ENCODE measurements at places on chromosomes 5 and 9.
A peak's percentile ranks its signal among the peaks of the same experiment; 100 is the strongest.

GRCh38 chr5:108059334-108059733 is 322.6 kb downstream of the FBXL17 start:
- no peak for DNase-seq

DNA sequence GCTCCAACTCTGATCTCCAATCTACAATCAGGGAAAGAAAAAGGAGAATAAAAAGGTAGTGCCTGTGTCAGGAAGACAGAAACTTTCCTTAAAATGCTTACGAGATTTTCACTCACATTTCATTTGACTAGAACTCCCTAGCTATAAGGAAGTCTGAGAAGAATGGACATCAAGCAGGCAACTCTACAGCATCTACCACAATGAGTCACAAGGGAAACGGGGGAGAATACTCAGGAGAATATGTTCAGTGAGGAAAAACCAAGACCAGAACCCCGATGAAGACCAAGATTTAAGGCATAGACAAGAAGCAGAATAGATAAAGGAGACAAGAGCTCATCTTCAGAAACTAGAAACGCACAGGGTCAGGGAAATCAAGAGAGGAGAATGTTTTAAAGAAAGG is 9.0 kb upstream of the SETD9 start:
- DNase-seq, result no peak

GRCh38 chr9:108412755-108413154 is 443.0 kb downstream of the ACTL7B start:
- no peak for DNase-seq

DNA sequence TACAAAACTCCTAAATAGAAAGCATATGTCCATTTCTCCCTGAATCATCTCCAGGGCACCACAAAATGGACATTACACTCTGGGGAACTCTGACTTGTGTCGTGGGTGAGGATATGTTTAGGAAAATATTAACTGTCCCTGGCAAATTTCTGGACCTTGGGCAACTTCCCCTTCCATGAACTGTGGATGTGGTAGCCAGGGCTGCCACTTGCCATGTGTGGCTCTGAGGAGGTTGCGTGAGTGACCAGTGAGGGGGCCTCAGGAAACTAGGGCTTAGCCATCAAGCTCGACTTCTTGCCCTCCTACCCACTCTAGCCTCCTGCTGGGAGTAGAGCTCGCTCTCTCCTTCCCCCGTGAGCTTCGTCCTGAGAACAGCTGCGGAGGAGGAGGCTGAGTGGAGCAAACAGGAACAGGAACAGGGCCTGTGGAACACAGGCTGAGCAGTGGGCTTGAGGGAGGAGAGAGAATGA is 13.8 kb upstream of the STC2 start:
- no peak for DNase-seq

DNA sequence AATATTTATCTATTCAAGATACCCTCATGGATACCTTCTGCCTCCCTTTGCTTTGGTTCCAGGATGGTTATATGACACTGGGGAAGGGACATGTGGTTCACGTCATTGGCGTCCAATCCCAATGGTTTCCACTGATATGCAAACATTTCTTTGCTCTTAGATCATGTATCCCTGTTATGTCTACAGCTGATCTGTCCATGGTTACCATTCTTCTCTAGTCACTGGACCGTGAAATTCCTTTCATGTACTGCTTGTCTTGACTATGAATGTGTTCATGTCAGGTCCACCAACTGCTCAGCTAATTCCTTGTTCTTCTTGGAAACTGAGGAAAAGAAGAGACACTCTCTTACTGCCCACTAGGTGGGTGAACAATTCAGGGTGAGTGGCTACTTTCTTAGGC is 391.1 kb upstream of the ZNF608 start:
- no peak for DNase-seq

DNA sequence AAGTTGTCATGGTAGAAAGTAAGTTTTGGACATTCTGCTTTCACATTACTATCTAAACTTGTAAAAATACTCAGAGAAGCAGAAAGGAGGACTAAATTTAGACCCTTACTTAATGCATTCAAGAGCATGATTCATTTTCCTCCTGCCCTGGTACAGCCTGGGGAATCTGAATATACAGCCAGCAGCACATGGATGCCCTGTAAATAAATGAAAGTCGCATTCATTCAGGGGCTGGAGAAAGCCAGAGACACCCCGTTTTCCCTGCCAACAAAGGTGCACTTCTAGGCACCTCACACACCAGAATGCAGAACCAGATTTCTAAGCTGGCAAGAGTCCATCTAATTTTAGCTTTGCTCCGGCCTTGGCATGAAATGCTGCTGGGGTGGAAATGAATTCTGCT is 172.7 kb upstream of the KLF9 start:
- no peak for DNase-seq

GRCh38 chr5:148201151-148201550 is 1.7 kb upstream of the SPINK6 start:
- DNase-seq, result no peak

DNA sequence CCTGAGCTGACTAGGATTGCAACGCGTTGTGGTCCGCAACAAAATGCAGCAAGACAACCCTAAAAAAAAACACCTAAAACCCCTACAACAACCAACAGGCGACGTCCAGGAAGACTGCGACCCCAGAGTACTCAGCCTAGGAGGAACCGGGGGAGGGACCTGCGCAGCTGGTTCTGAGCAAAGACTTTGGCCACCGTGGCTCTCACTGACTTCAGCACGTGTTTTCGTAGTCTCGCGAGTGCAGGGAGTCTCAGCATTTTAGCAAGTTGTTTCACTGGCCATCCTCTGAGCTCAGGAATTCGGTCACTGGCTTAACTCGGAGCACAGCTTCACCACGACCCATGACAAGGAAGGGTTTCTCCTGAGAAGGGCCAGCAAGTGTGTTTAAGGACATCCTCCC is 8.6 kb upstream of the ZDHHC11 start:
- DNase-seq, result no peak

GRCh38 chr5:125484272-125484741 is 737.9 kb upstream of the ZNF608 start:
- no peak for DNase-seq

- no peak for DNase-seq
Observed at GRCh38 chr5:14842117-14842516, 29.5 kb downstream of the ANKH start.

GRCh38 chr9:76150013-76150412 is 244.2 kb downstream of the RFK start:
- no peak for DNase-seq

GRCh38 chr9:92324431-92324830 is 719 bp downstream of the NOL8 start:
- no peak for DNase-seq

DNA sequence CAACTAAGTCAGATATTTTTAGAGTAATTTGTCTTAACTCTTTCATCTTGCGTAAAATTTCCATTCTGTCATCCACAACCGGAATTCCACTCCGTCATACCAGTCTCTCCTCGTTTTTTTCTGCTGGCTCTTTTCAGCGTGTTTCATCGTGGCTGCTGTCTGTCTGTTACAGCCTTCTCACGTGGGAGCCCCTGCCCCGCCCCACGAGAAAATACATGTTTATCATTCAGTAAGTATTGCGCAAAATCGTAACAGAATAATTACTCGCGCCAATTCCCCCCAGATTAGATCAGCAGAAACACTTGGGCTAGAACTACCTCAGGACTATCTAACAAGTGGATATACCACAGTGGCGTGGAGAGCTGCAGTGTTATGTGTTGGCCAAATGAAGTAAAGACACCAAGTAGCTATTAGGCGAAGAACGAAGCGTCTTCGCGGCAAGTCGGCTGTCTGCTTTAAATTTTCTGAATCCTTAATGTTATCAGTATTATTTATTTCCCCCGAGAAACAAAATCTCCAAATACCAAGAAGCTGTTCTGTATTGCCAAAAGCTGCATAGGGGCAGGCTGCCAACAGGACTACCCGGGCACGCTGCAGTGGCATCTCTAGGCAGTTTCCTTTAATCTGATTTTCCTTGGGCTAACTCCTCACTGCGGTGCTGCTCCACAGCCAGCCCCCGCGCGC is 566 bp upstream of the FOCAD start:
- peak; percentile 43 for DNase-seq

DNA sequence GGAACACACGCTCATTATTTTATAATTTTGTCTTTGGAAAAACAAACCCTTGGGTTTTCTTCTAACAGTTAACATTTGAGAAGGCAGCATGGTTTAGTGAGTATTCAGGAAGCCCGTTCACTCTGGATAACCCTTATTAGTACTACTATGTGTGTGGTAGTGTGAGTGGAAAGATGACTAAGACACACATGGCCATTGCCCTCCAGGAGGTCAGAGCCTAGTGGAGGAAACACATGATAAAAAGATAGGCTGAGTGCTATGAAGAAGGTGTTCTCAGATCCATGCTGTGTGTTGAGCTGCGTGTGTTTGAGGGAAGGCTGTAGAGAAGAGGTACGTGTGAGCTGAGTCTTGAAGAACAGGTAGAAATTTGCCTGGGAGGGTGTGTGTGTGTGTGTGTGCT is 8.4 kb downstream of the C5orf47 start:
- DNase-seq, result no peak

GRCh38 chr9:87059772-87060171 is 112.5 kb upstream of the GAS1 start:
- no peak for DNase-seq

DNA sequence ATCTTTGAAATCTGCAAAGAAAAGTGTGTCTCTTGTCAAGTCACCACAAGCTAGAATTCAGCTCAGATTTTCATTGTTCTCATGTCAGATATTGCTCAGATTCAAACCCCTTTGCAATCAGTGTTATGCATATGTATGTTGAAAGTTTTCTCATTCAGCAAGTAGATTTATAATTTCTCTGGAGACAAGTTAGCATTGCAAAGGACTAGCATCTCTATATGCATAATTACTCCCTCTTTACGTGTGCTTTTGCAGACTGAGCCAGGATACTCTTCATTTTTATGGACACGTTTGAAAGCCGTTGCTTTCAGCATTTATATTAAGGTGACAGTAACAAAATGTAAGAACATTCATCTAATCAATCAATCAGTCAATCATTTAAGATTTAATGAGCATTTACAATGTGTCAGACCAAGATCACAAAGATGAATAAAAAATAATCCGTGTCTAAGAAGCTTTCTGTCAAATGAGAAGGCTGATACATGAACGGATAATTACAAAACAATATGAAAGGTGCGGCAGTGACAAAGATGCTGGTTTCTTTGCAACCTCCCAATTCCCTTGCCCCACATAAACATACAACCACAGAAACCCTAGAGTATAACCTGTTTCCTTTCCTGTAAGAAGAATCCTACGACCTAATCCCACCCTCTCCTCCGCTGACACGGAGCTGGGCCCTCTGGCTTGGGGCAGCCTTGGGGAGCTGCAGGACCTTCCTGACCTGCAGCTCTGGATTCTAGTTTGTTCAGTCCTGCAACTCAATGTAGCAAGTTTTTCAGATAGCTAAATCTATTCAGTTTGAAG is 14.9 kb downstream of the CFAP95 start:
- DNase-seq, result no peak

- DNase-seq, result no peak
Observed at GRCh38 chr5:135391869-135392255, 7.2 kb downstream of the MACROH2A1 start.

DNA sequence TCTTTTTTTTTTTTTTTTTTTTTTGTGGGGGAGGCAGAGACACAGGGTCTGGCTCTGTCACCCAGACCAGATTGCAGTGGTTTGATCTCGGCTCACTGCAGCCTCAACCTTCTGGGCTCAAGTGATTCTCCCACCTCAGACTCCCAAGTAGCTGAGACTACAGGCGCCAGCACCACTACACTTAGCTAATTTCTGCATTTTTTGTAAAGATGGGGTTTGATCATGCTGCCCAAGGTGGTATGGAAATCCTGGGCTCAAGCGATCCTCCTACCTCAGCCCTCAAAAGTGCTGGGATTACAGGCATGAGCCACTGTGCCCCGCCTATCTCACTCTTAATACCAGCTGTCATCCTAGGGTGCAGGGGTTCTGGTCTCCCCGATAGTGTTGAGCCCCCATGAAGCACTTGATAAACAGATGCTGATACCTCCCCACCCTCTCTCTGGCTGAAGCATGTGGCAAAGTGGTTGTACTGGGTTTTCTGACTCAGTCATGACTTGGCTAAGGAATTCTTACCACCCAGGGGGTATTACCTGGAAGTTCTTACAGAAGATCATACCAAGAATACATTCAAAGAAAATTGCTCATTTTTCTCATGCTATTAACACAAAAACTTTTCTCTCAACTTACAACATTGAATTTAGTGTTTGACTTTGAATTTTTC is 110.2 kb upstream of the DAPK1 start:
- no peak for DNase-seq

- DNase-seq, result no peak
Observed at GRCh38 chr9:81753436-81753835, 64.1 kb upstream of the TLE1 start.

GRCh38 chr5:65121880-65122436 is 353.2 kb downstream of the CWC27 start:
- DNase-seq, result no peak

GRCh38 chr5:131976414-131977211 is 31.1 kb upstream of the MEIKIN start:
- no peak for DNase-seq

DNA sequence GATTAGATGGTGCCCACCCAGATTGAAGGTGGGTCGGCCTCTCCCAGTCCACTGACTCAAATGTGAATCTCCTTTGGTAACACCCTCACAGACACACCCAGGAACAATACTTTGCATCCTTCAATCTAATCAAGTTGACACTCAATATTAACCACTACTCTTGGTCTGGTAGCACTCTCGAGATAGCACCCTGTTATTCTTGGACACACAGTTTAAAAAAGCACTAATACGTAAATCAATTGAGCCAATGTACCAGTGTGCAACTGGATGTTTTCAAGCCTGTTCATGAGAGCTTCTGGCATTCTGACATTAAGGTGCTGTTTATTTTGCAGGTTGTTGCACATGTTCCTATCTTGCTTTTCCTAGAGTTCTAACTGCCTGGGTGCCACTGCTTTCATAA is 35.3 kb downstream of the MARCHF3 start:
- no peak for DNase-seq

GRCh38 chr5:34061993-34062392 is 19.0 kb upstream of the C1QTNF3 start:
- no peak for DNase-seq

DNA sequence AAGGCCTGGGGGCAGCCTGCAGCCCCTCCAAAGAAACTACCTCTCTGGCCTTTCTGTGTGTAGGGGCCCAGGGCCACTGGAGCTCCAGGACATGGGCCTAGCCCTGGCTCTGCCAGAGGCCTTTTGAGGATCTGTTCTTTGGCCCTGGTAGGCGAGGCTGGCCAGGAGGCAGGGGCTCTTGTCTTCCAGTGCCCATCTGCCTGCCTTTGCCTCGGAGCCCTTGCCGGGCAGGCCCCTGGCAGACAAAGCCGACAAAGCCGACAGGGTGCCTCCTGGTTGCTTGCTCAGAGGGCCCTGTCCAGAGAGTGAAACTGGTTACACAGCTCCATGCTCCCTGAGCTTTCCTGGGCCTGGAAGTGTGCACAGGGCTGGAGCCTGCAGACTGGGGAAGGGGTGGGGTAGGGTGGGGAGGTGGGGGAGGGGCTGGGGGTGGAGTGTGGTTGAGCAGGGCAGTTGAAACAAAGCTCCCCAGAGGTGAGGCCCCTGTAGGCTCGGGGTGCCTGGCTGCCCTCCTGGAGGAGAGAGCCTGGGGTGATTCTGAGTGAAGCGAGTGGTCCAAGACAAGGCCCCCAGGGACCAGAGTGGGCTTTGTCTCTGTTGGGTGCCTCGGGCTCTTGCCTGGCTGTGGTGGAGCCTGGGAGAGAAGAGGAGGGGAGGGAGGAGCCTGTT is 29.3 kb downstream of the PTPA start:
- no peak for DNase-seq

- DNase-seq, result no peak
Observed at GRCh38 chr9:84592918-84593317, 76.6 kb upstream of the NTRK2 start.
